ENCODE measurements at places on chromosomes 3 and 15.

- no peak for DNase-seq
Observed at GRCh38 chr3:21944251-21944650, 193.2 kb upstream of the ZNF385D start.

DNA sequence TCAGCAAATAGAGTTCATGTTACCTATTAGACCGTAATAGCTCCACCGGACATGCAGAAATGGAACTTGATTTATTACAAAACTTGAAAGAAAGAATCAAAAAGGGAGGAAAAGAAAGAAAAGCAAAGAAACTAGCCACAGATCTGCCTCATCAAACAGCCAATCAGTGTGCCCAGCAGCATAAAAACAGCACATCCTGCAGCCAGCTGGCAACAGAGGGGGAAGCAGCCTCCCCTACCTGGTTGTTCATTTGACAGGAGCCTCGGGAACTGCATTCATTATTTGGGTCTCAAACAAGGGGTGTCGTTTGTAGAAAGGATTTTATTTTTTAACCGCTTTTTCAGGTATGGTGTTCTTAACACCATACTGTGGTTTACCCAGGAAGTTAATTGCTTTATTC lies 181.5 kb upstream of the TOPAZ1 start:
- no peak for DNase-seq

- DNase-seq = no peak
Observed at GRCh38 chr3:80734920-80735319, 967.1 kb upstream of the ROBO1 start.

DNA sequence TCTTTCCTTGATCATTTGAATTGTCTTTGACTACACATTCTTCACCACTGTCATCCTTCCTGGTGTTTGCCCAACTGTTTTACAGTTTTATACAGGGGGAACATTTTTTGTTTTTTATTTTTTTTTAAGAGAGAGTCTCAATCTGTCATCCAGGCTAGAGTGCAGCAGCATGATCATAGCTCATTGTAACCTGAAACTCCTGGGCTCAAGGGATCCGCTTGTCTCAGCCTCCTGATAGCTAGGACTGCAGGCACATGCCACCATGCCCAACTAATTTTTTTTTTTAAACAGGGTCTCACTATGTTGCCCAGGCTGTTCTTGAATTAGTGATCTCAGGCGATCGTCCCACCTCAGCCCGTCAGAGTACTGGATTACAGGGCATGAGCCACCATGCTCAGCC lies 222.6 kb downstream of the BBX start:
- no peak for DNase-seq

DNA sequence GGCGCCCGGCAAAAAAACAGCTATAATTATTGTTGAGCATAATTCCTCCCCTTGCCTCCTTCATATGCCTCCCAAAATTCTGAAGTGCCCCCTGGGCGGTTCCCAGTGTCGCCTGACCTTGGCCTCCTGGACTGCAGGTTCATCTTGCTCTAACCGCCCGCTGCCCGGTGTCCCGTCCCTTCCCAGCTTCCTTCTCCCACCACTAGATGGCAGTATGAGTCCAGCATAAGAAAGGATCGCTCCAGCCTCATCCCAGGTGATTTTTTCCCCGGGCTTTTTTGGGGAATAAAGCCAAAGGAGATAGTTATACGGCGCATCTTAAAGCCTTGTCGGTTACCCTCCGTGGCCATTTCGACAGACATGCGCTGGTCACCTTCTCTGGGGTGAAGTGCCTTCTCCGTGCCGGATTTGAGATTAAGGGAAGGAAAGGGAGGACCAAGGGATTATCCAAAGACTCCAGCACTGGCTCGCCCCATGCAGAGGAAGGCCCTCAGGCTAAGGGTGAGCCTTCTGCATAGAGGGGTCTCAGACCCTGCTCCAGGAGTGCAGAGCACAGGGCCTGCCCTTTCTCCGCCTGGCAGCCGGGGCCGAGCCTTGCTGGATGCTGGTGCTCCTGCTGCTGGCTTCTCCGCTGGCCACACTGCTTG lies 45.8 kb upstream of the TRA2B start:
- peak; percentile 27 for DNase-seq

- no peak for DNase-seq
Observed at GRCh38 chr3:194851254-194851653, 165.6 kb downstream of the FAM43A start.

Measured in activated T-cell treated with anti-CD3 and anti-CD28 coated beads for 48 hours (primary cell).